ENCODE measurements at places on chromosomes 4 and X.
A peak's percentile ranks its signal among the peaks of the same experiment; 100 is the strongest.

DNA sequence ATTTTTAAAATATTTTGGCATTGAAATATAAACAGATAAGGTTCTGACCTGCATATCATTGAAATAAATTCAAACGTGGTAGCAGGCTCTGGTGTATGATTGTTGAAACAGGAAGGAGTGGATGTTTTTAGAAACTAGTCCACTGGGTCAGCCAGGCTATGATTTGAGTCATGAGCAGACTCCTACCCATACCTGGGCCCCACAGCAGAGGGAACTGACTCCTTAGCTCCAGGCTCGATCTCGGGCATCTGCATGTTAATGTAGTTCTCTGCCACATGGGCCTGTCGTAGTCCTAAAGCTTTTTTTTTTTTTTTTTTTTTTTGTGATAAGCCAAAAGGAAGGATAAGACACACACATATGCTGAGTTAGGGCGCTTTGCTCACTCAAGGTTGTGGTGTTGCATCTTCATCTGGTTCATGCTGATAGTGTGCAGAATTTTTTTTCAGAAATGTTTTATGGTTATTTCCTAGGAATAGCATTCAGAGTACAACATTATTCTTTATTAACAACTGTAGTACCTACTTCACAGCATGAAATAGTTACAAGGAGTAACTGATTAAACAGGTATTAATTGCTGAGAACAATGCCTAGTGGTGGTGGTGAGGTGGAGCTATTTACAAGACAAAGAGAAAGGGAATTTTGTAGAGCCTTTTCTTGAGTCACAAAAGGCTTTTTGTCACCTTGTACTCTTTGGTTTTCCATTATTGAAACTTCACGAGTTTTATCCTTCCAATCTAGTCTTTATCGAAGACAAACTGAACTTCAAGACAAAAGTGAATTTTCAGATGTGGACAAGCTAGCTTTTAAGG lies 27.3 kb downstream of the OFD1 start:
- ATAC-seq = no peak

DNA sequence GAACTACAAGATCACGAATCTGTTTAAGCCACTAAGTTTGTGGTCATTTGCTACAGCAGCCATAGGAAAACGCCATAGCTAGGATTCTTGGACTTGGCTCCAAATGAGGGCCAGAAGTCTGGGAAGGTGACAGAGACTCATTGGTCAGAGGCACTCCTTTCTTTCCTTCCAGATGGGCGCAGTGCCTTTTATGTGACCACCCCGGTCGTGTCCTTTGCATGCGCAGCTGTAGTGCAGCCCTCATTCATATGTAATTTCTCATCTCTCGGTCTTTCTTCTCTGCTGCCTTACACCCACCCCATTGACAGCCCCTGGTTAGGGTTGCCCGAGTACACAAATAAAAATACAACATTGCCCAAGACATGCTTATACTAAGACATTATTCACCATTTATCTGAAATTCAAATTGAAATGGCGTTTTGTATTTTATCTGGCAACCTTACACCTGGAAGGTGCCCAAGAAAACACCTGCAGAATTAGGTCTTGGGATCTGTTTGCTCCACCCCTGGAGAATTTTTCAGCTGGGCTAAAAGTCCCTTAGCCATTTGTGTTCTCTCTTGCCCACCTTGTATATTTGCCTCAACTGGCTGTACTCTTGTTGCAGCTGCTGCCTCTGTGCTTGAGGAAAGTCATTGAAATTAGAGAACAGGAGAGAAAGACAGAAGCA lies 21.9 kb downstream of the CCKAR start:
- ATAC-seq = no peak

GRCh38 chr4:166989886-166990285 lies 244.4 kb downstream of the SPOCK3 start:
- ATAC-seq = no peak

DNA sequence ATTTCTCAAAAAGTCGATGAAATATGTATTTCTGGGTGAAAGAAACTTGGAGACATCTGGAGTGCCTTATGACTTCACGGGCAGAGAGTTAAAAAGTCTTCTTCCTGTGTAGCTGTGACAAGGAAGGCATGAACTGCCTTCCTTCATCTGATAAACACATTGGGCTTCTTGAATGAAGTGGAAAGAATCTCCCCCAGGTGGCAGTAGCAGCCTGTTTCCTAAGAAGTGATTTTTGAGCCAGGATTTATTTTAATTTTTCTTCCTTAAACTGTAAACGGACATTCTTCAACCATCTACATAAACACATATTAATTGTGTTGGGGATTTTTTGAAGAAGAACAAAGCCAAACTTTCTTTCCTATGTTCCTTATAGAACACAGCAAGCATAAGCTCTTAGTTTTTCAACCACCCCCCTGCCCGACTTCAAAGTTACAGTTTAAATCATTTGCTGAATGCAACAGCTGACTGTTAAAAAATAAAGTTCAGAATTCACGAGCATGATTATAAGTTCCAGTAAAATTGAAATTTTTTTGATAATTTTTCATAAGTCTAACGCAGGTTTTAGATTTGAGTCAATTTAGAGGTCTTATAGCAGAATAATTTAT lies 980 bp upstream of the GIMD1 start:
- ATAC-seq = no peak

- no peak for ATAC-seq
These were observed 117.3 kb downstream of the KLHL8 start for GRCh38 chr4:87103086-87103485.

GRCh38 chr4:120636120-120636630 lies 286.4 kb downstream of the PRDM5 start:
- ATAC-seq = no peak

DNA sequence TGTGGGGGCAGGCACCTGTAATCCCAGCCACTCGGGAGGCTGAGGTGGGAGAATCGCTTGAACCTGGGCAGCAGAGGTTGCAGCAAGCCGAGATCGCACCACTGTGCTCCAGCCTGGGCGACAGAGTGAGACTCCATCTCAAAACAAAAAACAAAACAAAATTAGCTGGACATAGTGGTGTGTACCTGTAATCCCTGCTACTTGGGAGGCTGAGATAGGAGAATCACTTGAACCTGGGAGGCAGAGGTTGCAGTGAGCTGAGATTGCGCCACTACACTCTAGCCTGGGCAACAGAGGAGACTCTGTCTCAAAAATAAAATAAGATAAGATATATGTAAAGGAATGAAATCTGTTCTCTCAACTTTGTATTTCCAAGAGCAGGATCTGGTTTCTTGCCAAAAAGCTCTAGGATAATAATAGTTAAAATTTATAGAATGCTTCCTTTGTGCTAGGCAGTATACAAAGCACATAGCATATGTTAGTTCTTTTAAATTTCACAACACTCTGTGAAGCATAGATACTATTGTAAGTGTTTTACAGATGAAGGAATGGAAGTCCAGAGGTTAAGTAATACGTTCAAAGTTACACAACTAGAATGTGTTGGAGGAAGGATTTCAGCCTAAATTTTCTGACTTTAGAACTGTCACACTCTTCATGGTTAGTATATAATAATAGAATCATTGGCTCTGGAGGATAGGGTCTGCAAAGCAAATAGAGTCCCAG lies 10.3 kb downstream of the MRPL1 start:
- no peak for ATAC-seq

- ATAC-seq = no peak
These were observed 3.4 kb upstream of the NKX6-1 start for GRCh38 chr4:84502333-84502954.

DNA sequence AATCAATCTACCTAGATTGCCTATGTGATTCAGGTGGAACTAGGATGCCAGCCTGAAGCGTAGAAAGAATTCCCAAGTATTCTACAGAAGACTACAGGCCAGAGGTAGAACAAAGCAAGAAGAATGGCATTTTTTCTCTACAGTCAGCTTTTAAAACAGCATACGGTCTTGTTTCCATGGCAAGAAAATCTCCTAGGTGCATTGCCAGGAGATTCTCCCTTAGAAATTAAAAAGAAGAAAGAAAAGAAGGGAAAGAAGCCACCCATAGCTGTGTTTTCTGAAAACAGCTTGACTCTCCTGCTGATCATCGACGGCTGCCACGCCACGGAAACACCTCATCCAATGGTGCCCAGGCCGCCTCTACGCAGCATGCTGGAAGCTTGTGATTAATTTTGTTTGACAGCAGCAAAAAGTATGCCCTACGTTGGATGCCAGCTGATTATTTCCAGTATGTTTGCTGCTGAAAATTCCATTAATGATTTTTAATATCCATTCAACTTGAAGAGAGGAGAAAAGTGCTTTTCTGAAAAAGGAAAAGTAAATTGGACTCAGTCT lies 24.1 kb downstream of the ANK2 start:
- no peak for ATAC-seq

- ATAC-seq = no peak
These were observed 21.0 kb downstream of the S100G start for GRCh38 chrX:16671005-16671404.

GRCh38 chr4:76772498-76773106 lies 125.3 kb downstream of the SOWAHB start:
- ATAC-seq = no peak

GRCh38 chr4:158259955-158260575 lies 49.8 kb downstream of the TMEM144 start:
- ATAC-seq = no peak

GRCh38 chr4:740011-740410 lies 34.4 kb downstream of the PCGF3 start:
- no peak for ATAC-seq

DNA sequence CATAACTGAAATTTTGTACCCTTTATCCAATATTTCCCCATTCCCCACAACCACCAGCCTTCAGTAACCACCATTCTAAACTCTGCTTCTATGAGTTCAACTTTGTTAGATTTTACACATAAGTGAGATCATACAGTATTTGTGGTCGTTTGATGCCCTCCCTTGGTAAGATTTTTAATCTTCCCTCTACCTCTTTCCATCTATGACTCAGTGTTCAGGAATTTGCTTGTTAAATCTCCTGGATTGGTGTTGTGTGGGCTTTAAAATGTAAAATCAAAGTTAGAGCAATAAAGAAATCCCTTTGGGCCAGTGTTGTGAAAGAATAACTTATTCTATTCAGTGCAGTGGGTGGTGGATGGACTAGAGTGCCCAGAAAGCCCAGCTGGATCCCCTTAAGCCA lies 37.4 kb downstream of the SLC16A2 start:
- ATAC-seq = no peak

GRCh38 chr4:73847526-73848182 lies 5.4 kb upstream of the PF4V1 start:
- ATAC-seq = no peak

GRCh38 chrX:112012360-112012759 lies 70.2 kb downstream of the TRPC5 start:
- no peak for ATAC-seq

- ATAC-seq = no peak
These were observed 146.3 kb downstream of the LDB2 start for GRCh38 chr4:16752150-16752549.

GRCh38 chr4:22778547-22779163 lies 85.9 kb downstream of the GBA3 start:
- ATAC-seq = no peak

DNA sequence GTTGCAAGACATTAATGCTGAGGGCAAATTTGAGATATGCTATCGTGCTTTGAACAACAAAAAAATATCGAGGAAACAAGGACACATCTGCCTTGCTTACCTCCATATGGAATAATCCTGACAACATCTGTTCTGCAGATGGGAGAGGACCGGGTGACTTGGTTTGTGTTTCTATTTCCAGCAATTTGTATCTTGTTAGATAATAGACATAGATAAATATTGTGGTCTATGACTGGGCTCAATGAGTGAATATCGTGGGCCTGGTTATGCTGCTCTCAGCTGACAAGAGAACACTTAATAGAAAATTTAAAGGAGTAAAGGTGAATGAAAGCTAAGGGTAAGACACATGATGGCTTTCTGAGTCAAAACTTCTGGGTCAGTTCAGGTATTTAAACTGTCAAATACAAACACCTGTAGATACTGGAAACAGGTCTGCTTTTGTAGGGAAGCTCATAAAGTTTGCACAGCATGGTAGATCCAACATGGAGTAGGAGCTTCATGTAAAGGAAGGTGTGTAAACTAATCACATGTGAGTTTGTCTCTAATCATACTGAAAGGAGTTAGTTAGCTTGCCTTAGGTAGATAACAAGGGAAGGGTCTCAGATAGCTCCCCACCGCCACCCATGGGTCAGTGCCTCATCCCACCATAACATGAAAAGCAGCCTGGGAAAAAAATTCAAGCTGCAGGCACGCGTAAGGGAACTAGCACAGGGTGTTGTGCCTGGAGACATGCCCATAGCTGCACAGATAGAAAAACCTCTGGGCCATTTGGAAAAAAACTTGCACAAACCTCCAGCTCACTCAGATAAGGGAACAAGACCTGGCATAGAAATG lies 904.1 kb upstream of the EPHA5 start:
- no peak for ATAC-seq

DNA sequence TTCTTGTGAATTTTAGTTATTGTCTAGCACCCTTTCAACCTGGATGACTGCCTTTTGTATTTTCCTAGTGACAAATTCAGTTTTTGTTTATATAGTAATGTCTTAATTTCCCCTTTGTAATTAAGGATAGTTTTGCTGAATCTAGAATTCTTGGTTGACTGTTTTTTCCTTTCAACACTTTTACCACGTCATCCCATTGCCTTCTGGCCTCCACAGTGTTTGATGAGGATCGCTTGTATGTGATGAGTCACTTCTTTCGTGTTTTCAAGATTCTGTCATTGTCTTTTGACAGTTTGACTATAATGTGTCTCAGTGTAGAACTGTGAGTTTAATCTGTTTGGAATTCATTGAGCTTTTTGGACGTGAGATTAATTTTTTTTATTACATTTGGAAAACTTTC lies 30.1 kb downstream of the KDM6A start:
- ATAC-seq = peak; percentile 83

DNA sequence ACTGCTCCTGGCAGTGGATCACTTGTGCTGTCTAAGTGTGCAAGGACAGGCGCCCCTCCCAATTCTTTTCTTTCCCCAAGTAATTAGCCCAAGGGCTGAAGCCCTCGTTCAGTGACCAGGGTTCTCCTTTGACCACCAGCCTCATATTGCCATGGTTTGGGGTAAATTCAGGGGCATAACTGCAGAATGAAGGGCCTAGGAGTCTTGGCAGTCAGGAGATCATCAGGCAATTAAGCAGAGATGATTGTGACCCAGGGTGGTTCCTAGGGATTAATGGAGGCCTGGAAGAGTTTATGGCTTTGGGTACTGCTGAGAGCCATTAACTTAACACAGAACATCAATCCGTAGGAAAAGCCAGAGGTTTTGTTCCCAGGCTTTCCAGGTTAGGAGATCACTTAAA lies 170.7 kb downstream of the PTTG2 start:
- no peak for ATAC-seq

DNA sequence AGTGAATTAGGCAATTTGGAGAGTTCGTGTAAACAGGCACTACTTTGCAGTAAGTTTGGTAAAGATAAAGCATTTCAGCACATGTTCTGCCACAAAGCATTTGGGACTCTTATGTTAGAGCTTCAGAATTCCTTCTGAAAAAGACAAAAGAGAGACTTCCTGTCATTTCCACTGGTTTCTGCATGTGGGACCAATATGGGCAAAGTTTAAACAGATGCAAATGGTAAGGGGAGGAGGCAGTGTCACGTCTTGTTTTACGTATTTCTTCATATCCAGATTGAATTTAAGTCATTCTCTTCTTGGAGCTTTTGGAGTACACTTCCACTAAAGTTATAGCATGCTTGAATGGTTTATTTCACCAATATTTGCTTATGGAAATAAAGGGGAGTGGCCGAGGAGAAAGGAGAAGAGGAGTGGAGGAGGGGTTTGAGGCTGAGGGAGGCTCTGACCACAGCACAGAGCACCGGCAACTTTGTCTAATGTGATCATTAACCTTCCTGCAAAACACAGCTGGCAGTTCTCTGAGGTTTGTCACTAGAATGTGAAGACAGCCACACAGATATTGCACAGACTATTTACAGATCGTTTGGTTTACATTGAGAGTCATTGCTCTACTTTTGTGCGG lies at the start of gene APELA:
APELA (plus strand) TSS at position 479 of the 625 bp plus-strand sequence. CDS start 154 bp downstream, outside the sequence.
- ATAC-seq = no peak

GRCh38 chr4:6613676-6614651 lies 26.5 kb upstream of the MRFAP1 start:
- no peak for ATAC-seq

Data from activated CD4-positive, CD25-positive, alpha-beta regulatory T cell treated with anti-CD3 and anti-CD28 coated beads, Interleukin-2, amount 50 U/mL, for 24 hours (primary cell).